ENCODE measurements at places on chromosomes 1 and 21.

DNA sequence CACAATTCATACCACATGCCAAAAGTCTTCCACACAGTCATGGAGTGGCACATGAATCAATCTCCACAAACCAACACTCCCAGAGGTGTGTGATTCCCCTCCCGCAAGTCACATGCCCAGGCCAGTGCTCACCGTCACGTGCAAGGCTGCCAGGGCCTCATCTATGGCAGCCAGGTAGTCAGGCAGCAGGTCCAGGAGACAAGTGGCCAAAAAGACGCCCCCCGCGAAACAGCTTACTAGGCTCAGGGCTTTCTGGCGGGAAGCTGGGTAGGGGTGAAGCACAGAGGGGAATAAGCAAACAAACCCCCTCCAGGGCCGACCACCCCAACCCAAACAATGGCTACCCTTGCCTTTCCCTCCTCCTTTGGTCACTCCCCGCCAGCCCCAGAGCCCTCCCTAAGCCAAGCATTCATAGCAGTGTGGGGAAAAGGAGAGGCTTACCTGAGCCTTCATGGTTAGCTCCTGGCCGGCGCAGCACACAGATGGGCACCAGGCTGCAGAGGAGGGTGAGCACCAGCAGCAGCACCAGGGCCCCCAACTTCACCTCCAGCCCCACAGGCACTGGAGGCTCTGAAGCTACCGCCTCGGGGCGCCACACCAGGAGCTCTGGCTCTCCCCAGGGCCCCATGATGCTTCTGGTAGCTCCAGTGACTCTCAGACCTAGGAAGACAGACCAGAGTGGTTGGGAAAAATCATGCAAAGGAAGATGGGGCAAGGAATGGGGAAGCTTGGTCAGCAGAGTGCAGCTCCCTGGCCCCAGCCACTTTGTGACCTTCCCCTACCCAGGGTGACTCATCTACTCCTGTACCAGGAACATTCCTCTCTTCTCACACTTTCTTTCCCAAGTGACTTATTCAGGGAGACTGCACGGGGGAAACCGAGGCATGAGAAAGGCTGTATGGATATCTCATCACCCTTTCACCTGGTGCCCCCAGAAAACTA, 978 bp downstream of the SLC39A1 start:
- no peak for DNase-seq

- DNase-seq = peak; percentile 78
These were observed at the start of gene LGALS8 for GRCh38 chr1:236523704-236524141. Gene LGALS8 (plus strand): TSS chr1:236523982. CDS start chr1:236526071, 2,089 bp downstream.

DNA sequence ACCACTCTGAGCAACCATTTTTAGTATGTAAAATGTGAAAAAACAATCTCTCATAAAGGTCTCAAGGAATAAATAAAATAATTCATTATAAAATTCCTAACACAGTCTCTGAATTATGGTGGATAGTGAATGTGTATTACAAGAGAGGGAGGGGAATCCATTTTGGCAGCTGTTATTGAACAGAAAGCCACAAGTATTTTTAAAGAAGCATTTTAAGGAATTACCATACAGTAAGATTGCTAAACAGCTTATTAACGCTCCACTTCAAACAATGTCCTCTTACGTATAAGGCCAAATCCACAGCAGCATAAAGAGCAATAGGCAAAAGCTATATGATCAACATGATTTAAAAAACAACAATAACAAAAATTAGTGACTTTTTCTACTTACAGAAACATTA, 18.4 kb downstream of the PIGK start:
- DNase-seq = no peak

DNA sequence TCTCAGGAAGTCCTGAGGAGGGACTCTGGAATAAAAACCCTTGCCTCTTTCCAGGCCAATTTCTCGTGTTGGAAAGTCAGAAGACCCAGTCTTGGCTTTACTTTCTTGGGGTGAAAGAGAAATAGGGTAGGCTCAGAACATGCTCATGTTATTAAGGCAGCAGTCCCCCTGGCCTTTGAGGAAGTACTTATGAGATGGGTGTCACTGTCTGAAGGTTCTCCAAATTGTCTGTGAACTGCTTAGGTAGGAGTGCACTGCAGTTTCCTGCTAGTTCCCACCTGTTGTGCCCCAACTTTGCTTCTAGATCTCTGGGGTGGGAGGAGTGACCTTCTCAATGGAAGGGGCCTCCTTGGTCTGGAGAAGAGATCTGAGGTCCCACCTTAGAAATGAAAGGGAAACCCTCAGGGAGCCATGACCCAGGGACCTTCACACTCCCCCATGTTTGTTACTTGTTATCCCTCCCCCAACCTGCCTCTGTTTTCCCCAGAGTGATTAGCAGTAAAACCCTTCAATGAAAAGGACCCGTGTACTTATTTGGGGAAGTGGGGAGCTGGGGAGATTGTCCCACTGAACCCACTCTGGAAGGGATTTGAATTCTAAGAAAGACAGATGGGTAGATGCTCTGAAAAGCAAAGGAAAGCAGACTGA, 5.7 kb downstream of the ZNF691 start:
- DNase-seq = no peak

- DNase-seq = no peak
These were observed 48.2 kb downstream of the RPAP2 start for GRCh38 chr1:92346866-92347640.

DNA sequence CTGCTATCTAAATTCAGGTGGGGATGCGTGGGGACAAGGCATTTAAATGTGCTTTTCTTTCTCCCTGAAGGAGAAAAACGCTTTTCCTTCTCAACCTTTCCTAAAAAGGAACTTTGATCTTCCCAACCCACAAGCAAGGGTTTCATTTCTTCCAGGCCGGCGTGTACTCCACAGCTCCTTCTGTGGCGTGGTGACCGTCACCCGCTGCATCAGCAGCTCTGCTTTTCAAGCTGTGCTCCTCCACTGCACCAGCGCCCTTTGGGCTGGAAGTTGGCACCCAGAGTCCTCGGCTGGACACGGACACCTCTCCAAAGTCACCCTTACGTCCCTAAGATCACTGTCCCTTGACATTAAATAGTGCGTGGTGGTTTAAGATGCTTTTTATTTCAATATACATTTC, 54.3 kb downstream of the PEX14 start:
- DNase-seq = no peak

GRCh38 chr1:21734526-21734925, 48.4 kb downstream of the USP48 start:
- no peak for DNase-seq

DNA sequence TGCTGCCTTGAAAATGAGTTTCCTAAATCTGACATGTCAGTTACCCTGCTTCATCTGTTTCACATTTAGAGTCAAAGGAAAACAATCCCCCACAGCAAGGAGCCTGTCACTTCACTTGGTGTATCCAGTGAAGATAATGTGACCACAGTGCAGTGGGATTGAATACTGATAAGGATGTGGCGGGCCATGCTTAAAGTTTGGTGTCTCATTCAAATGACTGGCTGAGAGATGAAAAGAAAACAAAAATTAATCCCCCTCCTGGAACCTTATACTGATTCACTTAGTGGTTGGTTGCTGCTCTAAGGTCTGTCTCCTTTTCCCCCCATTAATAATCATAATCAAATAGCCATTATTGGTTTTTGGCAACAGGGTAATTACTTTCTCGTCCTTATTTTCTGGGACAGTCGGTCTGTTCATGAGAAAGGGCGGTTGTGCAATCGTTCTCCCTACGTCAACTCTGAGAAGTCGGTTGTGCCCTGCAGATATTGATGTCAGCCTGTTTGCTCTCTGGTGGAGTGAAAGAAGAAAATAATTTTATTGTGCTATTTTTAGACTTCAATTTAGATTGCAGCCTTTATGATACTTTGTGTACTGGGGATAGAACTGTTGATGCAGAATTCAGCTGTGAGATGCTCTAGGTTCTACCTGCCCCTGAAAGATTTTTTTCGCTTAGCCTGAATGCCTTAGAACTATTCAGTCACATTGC, 360.2 kb downstream of the DISC1 start:
- no peak for DNase-seq

DNA sequence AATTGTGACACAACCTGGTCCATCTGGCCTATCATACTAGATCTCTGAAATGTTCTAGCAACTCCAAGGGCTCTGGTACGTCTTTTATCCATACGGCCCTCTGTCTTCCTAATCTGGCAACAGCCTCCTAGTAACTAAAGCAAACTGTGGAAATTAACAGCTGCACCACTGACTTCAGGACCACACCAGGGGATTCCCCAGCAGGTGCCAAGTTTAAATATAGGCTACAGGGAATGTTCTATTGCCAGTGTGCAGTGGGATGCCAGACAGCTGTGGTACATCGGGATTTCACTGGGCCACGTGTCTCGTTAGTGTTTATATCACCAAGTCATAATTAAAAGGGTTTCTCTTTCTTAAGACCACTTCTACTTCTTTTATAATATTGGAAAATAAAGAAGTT, 94.3 kb downstream of the RGS2 start:
- DNase-seq = no peak

GRCh38 chr1:59285691-59286090, 11.2 kb upstream of the FGGY start:
- DNase-seq = no peak

- no peak for DNase-seq
These were observed 71.0 kb downstream of the SIPA1L2 start for GRCh38 chr1:232558954-232559353.

GRCh38 chr1:24501371-24502064, 1.1 kb upstream of the RCAN3 start:
- DNase-seq = no peak

- DNase-seq = no peak
These were observed 128.1 kb downstream of the KAZN start for GRCh38 chr1:14726606-14727005.

- DNase-seq = no peak
These were observed 18.7 kb downstream of the C1orf198 start for GRCh38 chr1:230849451-230850224.

GRCh38 chr1:15756143-15757015, 2.2 kb upstream of the FBLIM1 start:
- no peak for DNase-seq

- DNase-seq = no peak
These were observed 155.2 kb downstream of the BARHL2 start for GRCh38 chr1:90561911-90562310.

DNA sequence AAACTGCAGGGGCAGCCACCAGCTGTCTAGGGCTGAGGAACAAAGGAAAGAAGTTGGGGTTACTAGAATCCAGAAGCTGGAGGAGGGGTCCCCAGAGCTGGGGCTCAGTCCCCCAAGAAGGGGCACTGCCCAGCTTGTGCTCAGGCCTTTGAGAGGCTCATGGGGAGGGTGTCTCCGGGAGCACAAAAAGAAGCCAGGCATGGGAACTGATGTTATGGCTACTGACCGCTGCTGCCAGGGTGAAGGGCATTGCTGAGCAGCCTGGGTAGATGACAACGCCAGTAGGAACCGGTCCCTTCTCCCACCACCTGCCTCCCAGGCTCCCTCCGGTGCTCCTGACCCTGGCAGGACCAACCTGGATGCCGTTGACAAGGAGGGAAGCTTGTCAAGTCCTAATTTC, 762.5 kb upstream of the TPTE start:
- DNase-seq = no peak

GRCh38 chr1:241167121-241167630, 189.8 kb downstream of the RGS7 start:
- DNase-seq = no peak

DNA sequence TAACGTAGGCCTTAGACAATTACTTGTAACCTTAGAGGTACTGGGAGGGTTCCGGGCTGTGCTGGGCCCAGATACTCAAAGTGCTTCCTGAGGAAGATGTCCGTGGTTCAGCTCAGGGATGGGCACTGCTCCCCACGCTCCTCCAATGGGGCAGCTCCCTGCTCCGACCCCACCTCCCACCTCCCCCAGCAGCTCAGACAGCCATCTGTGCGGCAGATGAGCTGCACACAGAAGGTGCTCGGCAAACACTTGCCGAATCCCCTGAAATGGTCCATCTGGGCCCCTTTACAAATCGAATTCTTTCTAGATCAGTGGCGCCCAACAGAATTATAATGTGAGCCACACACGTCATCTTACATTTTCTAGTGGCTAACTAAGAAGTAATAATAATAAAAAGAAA, 242.4 kb upstream of the RAB4A start:
- no peak for DNase-seq

- no peak for DNase-seq
These were observed 46.4 kb upstream of the S1PR1 start for GRCh38 chr1:101190441-101190840.

DNA sequence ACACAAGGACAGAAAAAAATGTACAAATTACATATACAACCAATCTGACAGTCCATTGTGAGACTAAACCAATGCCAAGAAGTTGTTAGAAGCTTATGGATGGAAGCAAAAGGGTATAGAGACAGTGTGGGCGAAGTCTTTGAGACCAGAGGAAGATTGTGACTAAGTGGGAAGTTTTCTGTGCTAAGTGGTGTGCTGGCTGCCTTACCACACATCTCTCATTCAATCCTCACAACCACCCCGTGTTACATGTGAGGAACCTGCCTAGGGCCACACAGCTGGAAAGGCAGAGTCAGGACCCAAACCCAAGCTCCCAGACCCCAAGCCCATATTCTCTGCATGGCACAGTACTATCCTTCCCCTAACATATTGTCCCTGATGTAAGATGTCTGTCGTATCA, 53.5 kb upstream of the DUSP10 start:
- no peak for DNase-seq

- no peak for DNase-seq
These were observed 200.6 kb downstream of the CRB1 start for GRCh38 chr1:197468543-197469175.

- DNase-seq = no peak
These were observed 1360.4 kb downstream of the BRINP3 start for GRCh38 chr1:189117072-189117770.

- DNase-seq = no peak
These were observed 48.7 kb downstream of the UCK2 start for GRCh38 chr1:165876121-165876520.

DNA sequence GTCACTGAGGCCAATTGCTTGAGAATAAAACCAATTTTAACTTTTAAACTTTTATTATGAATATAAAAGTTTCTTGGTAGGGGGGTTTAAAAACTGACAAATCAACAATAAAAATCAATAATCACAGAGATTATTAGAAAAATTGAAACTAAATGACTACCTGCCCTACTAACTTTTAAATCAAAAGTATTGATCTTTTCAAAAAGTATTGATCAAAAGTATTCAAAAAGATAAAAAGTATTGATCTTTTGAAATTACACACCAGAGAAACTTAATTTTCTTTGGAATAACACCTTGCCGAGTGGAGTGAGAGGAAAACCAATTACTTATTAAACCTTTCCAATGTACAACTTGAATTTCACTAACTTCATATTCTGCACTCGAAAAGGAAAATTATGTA, 2.2 kb downstream of the SLC30A1 start:
- DNase-seq = no peak

DNA sequence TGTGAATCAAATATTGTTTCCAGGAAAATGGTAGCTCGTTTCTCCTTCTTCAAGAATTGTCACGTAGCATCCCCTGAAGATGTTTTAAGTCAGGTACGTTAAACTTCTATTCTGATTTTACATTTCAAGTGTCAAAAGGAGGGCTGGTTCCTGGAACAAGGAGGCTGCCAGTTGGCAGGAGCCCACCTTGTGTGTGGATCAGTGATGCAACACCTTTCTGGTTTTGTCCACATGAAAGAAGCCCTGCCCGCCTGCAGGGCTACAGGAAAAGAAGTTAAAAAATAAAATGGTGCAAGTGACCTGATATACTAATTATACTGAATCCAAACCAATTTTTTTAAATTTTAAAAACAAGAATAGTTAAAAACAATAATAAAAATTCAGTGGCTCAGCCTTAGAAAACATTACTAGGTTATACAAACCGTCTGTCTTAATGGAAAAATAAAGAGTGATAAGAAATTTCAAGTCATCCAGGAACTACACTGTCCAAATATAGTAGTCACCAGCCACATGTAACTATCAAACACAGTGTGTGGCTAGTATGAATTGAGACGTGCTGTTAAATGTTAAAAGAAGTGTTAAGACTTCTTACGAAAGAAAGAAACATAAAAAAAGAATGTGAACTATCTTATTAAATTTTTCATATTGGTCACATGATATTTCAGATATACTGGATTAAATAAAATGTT, 123.1 kb downstream of the APP start:
- DNase-seq = no peak
